ENCODE measurements at places on chromosomes 16 and 17. TPM values are rescaled to one million over a fixed set of nuclear protein-coding genes. Genes with fewer than 3 reads are reported as not detected.

DNA sequence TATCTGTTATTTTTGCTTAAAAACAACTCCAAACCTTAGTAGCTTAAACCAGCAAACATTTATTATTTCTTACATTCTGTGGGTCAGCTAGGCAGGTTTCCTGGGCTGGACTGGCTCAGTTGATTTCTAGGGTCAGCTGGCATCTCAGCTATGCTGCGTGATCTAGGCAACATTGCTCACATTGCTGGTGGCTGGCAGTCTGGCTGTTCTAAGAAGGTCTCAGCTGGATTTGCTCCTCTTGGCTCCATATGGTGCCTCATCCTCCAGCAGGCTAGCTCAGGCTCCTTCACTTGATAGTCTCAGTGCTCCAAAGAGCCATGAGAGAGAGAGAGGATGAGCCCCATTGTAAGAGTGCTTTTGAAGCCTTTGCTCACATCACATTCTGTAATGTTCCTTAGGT is 470.6 kb upstream of the CDH5 start:
- DNase-seq, result no peak

- DNase-seq, result no peak
These were observed 53.1 kb downstream of the RAP1GAP2 start for GRCh38 chr17:2849327-2849670.

GRCh38 chr16:68434624-68435210 is 13.6 kb downstream of the SMPD3 start:
- DNase-seq, result peak; percentile 35

LRRC75A gene
- total RNA-seq, result not detected

GNGT2 gene
- not detected for total RNA-seq

CORO7 gene
- 15.6 TPM for total RNA-seq

SLC5A10 gene
- 0.13 TPM for total RNA-seq

RGS9 gene
- 1.1 TPM for total RNA-seq

Data from bronchial epithelial cell (primary cell).